ENCODE measurements at places on chromosomes 4 and X.

GRCh38 chrX:128436397-128437103 lies 384.3 kb upstream of the ACTRT1 start:
- no peak for DNase-seq

DNA sequence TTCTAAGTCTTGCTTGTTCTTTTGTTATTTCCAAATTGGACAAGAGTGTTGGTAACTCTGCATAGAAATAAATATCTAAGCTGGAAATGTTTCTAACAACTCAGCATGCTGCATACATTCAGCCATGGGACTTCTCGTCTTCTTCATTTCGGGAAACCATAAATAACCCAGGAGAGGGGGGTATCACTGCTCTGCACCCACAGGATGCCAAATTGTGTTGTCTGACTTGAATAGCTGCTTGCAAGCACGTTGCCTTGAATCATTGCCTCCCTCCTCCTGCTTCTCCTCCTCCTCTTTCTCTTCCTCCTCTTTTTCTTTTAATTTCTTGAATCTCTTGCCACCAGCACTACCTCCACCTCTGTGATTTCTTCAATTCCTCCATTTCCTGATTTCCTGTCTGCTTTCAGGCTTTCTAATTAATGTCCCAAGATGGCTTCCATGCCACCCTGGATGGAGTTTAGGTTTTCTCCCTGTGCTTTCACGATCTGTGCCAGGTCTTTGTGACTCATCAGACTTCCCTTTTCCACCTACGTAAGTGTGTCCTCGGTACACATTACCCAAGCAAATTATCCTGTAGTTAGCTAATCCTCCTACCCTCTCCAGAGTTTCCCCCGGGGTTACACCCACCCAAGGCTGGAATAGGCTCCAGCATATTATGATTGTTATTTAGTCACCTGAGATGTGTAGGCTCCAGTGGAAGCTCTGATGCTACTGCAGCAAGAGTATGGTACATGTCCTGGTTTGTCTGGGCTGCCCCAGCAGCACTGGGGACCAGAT lies 122.6 kb upstream of the VCX3B start:
- no peak for DNase-seq

DNA sequence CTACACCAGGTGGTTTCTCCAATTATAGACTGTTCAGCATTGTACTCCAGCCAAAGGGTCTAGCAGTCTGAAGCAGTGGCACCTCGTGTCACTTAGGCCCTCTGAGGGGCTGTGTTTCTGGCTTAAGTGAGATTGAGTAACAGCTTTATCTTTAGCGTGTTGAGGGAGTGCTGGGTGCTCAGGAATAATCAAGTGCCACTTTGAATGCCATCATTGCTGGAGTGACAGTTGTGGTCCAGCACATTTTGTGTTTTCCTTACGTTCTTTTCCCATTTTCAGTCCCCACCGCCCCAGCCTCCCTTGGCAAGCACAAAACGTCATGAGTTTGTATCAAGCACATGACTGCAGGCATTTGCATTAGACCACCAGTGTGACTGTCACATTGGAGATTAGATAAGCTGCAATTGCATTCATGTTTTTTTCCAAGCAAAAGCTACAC lies 58.7 kb downstream of the FNIP2 start:
- no peak for DNase-seq

- DNase-seq: peak; percentile 82
Measured at GRCh38 chr4:40264995-40265909, 68.4 kb downstream of the RHOH start.

DNA sequence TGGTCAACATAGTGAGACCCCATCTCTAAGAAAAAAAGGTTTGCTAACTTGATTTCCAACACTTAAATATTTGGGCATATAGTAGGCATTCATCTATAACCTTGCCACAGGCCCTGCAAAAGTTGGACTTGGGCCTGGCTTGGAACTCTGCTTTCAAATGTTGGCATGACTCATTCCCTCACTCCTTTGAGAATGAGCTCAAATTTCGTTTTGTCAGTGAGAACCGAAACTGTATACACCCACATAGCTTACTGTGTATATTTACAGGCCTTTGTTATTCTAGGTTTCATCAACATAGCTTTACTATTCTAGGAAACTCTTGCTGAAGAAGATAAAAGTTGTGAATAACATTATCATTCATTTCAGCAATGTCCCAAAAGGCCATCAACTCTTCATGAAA lies 88.7 kb upstream of the ELOVL6 start:
- DNase-seq: no peak

GRCh38 chrX:119784747-119785446 lies 6.5 kb downstream of the RPL39 start:
- DNase-seq: peak; percentile 77

DNA sequence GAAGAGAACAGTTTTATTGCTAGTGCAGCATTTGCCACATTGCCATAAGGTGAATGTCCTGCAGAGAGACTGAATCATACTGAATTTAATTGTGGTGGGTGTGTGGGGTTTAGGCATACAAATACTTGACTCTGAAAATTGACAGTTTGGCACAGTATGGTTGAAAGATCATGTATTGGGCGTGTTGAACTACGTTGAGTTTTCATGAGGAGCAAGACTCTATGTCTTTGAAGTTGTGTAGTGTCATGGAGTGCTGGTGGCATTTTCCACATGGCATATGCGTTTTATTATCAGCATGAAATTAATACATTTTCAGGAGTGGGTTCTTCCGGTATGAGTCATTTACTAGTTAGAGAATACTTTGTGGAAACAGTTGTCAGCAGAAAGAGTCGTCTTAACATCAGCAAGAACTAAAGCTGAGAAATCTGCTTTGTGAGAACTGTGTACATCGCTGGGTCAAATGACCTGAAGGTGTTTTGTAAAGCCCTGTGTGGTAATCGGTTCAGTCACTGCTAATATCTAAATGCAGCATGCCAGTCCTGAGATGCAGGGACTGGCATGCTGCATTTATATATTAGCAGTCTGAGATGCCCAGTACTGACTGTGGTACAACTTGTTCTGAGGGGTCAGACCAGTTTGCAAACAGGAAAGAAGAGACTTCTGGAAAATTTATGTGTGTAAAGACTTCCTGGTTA lies 50.3 kb downstream of the ARHGAP10 start:
- no peak for DNase-seq

- DNase-seq: no peak
Measured at GRCh38 chr4:73589887-73590801, 30.1 kb downstream of the RASSF6 start.

GRCh38 chr4:103915224-103915869 lies 195.6 kb upstream of the TACR3 start:
- no peak for DNase-seq

GRCh38 chrX:64205441-64205734 lies at the start of gene AMER1:
Gene AMER1 (minus strand): TSS chrX:64205708. CDS start chrX:64193286, 12,422 bp downstream.
- no peak for DNase-seq

GRCh38 chr4:81982846-81983540 lies 390.8 kb downstream of the HNRNPD start:
- no peak for DNase-seq

DNA sequence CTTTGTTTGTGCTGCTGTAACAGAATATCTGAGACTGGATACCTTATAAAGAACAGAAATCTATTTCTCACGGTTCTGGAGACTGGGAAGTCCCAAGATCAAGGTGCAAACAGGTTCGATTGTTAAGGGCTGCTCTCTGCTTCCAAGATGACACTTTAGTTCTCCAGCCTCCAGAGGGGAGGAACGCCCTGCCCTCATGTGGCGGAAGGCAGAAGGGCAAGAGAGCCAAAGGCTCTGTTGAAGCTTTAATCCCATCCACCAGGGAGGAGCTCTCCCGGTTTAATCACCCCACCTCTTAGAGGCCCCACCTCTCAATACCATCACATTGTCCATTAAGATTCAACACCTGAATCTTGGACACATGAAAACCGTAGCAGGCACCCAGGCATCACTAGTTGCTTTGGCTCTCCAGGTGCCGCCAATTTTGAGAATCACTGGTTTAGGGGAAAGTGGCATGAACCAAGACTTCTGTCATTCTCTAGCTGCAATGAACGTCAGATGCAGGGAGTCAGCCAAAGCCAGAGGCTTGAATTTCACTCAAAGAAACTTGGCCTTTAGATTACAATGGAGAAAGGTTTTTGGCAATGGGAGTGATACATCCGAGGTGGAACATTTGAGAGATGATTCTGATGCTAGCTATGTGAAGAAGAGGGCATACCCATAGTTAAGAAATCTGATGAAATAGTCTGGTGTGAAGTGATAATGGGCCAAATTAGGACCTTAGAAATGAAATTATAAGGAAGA lies 15.7 kb downstream of the FHL1 start:
- DNase-seq: no peak

DNA sequence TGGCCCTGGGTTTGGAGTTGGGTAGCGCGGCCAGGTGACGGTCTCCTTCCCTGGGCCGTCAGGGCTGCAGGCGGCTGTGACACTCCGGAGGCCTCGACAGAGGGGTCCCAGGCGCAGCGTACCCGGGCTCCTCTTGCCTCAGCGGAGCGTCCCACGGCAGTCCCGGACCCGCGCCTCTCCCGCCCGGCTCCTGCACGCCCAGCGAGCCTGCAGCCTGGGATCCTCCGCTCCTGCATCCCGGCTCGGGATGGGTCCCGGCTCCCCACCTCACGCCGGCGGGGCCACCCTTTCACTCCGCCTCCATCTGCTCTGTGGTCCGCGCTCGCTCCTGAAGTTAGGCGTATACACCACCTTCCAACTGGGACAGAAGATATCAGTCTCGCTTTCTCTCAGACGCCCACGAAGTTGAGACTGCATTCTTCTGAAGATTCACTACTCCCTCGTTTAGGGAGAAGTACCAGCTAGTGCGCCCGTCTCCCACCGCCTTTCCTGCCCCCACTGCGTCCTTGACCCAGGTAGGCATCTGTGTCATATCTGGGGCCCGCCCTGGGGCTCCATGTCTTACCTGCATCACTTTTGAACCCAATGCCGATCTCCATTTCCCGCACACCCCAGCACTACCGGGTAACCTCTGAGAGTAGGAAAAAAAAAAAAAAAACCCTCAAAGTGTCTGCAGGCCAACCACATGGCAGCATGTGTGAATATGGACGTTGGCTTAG lies 32.3 kb upstream of the KDR start:
- no peak for DNase-seq

DNA sequence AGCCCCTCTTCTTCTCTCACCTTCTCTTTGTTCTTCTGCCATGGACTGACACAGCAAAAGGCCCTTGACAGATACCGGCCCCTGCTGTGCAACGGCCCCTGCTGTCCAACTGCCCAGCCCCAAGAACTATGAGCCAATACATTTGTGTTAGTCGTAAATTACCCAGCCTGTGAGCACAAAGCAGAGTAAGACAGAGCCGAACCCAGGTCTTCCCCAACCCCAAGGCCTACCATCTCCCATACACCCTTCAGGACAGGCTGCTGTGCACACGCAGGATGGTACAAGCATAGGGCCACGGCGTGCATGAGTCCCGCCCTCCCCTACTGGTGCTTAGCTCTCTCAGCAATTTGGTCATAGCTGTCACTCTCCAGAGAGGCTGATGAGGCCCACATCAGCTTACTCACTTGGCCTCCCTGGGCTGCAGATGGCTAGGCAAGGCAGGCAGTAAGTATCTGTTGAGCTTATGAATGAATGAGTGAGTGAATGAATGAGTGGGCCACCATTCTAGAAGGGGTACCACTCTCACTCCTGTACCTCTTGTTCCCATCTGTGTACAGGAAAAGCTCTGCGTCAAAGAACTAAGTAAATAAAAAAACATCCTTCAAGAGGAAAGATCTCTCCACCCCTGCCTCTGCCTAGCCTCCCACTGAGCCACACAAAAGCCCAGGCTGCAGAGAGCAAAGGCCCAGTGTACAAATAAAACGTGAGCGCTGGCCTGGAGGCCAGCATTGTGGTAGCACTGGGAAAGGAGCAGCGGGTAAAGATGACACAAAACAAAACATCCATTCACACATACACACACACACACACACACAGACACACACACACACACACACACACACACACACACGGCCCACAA lies 13.9 kb downstream of the WDR1 start:
- DNase-seq: no peak

GRCh38 chr4:21307709-21308108 lies 607.5 kb downstream of the PACRGL start:
- DNase-seq: no peak

DNA sequence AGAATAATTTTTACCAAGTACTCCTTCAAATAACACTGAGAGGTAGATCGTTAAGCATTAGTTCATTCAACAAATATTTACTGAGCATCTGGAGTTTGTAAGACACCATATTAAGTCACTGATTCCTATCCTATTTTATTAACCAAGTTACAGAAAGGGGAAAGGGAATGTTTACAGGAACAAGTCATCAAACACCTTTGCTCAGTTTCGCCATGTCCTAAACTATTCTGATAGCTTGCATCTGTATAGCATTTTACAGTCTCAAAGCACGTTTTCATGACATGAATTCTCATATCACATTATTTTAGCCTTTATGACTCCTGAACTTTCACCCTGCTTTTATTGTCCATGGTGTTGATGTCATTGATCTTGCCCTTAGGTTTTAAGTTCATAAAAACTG lies 89.2 kb downstream of the AREG start:
- no peak for DNase-seq

DNA sequence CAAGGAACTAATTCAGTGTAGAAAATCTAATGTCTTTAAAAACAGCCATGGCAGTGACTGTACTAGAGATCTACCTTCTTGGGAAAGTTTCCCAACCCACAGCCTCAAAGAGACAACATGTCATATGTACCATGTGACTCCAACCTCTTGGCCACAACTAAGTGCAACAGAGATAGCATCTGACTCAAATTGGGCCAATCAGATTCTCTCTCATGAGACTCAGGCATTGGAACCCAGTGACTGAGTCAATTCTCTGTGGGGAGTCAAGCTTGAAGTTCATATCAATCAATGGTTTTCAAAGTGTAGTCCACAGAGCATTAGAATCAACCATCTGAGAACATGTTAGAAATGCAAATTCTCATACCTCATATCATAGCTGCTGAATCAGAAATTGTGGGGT lies 123.3 kb downstream of the MBNL3 start:
- no peak for DNase-seq

DNA sequence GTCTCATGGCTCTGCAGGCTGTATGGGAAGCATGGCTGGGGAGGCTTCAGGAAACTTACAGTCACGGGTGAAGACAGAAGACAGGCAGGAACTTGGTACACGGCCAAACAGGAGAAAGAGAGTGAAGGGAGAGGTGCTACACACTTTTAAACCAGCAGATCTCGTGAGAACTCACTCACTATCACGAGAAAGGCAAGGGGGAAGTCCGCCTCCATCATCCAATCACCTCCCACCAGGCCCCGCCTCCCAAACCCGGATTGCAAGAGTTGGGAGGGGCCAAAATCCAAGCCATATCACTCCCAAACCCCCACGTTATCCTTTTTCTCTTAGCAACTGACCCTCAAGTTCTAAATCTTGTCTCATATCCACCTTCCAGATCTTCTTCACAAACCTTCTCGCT lies 1710.5 kb upstream of the TENM3 start:
- no peak for DNase-seq

- no peak for DNase-seq
Measured at GRCh38 chrX:40864972-40865371, 129.6 kb upstream of the MED14 start.

DNA sequence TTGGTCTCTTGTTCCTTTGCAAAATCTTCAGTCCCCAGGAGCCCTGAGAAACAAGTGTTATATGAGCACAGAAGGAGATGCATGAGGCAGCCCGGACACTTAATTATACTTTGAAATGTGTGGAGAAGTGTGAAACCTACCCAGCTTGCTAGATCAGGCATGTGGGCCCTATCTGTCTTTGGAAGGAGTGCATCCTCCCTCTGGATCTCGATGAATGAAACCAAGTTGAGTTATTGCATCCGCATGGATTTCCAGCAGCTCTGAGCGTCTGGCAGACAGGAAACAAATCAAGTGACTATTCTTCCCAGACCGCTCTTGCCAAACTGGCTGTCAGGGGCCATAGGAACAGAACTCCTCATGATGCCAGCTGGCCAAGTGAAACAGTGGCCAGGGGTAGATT lies 19.6 kb upstream of the SOWAHD start:
- peak; percentile 24 for DNase-seq

All from spleen (tissue), 13 donors.